ENCODE measurements at places on chromosomes 3 and 15.

- no peak for DNase-seq
Observed at GRCh38 chr15:43794269-43795037, 2.3 kb downstream of the SERF2 start.

DNA sequence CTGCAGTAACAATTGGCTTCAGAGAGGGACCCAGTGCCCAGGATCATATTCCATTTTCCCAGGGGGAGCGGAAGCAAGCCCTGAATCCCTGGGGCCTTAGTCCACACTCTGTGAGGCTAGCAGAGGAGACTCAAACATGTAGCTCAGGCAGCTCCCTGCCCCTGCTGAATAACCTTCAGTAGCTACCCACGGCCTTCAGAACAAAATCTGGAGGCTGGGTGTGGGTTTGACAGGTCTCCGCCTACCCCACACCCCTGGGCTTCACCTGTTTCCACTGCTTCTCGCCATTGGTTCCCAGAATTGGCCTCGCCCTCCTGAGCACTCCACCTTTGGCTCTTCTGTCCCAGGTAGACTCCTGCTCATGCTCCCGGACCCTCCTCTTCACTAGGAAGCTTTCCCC is 93.6 kb upstream of the ATP2B2 start:
- no peak for DNase-seq

DNA sequence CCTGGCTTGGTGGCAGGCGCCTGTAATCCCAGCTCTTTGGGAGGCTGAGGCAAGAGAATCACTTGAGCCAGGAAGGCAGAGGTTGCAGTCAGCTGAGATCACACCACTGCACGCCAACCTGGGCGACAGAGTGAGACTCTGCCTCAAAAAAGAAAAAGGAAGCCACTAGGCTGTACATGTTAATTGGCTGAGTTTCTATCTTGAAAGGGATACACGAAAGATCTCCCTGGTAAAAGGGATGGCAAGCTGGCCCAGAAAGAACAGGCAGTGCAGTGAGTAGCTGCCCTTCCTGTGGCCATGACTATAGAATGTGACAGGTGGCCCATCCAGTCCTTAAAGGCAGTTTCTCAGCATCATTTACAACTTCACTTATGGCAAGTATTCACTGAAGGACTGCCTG is 12.3 kb downstream of the LRIG1 start:
- no peak for DNase-seq

- peak; percentile 30 for DNase-seq
Observed at GRCh38 chr3:46629551-46630517, 17.5 kb downstream of the FAM240A start.

GRCh38 chr3:125150525-125151441 is 61.8 kb downstream of the SLC12A8 start:
- DNase-seq, result no peak

DNA sequence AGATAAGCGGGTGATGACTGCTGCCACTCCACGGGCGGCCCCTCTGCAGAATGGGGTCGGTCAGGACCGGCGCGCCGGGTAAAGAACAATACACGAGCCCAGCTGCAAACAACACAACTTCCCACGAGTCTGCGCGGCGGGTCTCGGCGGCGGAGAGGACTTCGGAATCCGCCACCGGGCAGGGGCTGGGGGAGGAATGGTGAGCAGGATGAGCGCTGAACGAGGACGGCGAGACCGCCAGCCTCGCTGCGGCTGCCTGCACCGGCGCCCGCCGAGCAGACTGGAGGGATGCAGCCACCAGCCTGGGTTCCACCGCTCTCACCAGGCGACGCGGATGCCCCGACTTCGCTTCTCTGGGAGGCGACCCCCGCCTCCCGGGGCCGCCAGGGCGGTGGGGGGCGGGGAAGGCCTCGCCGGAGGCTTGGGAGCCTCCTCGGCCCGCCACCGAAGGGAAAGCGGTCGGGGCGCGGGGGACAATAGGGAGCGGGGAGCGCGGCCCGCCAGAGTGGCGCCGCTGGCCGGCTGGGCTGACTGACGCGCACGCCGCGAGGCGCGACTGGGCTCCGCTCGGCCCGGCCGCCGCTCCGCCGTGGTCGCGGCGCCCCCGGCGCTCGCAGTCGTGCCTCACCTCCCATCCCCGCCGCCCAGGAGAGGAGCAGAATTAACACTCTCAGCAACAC is 515 bp downstream of the ADAM10 start:
- no peak for DNase-seq

GRCh38 chr3:169836078-169836941 is 23.6 kb upstream of the LRRC34 start:
- DNase-seq, result no peak

DNA sequence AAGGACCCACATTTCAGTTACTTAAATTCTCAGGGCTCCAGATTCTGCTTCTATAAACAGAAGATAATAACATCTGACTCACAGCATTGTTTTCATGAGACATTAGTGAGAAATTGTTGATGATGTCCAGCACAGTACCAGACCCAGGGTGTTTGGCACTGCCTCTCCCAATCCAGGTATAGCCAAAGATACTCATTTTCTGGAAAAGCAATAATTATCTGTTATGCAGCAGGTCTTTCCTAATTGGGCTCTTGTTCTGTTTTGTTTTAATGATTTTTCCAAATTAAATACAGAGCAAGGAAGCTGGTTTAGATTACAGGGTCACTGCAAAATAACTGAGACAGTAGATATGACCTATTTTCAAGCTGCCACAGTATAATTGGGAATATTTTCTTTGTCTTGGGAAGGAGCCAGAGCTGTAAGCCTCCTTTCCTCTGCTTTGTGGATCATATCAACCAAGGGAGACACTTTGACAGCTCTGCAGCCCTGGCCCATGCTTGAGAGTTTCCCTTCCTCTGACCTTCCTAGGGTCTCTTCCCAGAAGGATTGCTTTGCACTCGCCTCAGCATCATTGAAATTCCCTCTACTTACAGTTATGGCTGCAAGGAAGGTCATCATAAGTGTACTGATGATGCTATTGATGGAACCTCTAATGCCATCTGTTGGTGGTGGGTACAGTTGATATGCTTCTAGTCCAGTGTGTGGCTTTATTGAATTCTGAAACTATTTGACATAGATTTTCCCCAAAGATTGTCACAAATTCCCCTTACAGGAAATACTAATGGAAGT is 522.4 kb upstream of the ADAMTS9 start:
- no peak for DNase-seq

All from hypothalamus (tissue), 51 donors.